Pulmonary artery endothelial cell (primary cell): ENCODE measurements at places on chromosomes 1 and 21. TPM values are rescaled to one million over a fixed set of nuclear protein-coding genes. Genes with fewer than 3 reads are reported as not detected.

SNAPIN gene
- total RNA-seq, result 60.6 and 61.7 TPM in 2 replicates

GRCh38 chr1:200336101-200336845 is 73.6 kb downstream of the ZNF281 start:
- DNase-seq, result no peak

DNA sequence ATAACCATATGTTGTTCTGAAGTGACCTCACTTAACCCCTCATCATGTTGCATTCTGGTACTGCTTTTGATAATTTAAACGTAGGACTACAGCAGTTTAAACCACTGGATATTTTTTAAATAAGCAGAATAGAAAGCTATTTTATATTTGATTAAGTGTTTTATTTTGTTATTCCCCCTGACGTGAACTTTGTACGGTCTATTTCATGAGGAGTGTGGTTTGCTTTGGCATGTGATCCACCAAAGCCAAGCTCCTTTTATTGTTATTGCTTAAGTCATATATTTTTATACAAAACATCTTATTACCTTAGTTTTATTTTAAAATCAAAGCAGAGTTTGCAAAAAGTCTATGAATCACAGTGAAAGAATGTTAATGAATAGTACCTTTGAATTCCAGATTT is 101.4 kb upstream of the L1TD1 start:
- no peak for DNase-seq

DNA sequence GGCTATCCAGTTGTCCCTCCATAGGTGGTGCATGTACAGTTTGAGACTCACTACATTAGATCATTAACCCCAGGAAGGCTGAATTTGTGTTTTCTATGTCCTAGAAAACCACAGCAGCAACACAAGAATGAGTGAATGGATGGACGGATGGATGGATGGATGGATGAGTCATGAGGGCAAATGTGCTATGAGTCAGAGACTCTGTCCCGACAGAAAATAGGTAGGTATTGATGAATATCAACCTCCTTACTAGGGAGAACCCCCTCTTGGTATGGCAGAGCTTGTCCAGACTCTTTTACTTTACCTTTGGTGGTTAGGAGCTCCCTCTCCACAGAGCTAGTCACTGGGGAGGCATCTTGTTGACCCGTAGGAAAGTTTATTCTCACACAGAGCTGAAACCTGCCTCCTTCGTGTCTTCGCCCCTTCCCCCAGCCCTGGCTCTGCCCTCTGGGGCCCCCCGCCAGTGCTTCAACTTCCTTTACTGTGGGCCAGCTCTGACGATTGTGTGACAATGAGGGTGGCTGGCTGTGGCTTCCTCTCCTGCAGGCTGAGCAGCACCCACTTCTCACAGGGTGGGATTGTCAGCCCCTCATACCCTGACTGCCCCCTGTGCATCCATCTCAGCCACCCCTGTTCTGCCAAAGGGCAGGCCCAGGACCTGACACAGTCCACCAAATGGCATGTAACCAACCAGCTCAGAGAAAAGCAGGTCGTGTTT is 145.2 kb downstream of the FOXD2 start:
- DNase-seq, result no peak

DNA sequence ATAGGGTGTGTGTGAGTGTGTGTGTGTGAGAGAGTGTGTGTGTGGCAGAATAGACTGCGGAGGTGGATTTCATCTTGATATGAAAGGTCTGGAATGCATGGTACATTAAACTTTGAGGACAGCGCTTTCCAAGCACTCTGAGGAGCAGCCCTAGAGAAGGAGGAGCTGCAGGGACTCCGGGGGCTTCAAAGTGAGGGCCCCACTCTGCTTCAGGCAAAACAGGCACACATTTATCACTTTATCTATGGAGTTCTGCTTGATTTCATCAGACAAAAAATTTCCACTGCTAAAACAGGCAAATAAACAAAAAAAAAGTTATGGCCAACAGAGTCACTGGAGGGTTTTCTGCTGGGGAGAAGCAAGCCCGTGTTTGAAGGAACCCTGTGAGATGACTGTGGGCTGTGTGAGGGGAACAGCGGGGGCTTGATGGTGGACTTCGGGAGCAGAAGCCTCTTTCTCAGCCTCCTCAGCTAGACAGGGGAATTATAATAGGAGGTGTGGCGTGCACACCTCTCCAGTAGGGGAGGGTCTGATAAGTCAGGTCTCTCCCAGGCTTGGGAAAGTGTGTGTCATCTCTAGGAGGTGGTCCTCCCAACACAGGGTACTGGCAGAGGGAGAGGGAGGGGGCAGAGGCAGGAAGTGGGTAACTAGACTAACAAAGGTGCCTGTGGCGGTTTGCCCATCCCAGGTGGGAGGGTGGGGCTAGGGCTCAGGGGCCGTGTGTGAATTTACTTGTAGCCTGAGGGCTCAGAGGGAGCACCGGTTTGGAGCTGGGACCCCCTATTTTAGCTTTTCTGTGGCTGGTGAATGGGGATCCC is 18.3 kb upstream of the HDAC1 start:
- DNase-seq, result no peak
